Fibroblast of lung (primary cell): ENCODE measurements at places on chromosomes 3 and 15. TPM values are rescaled to one million over a fixed set of nuclear protein-coding genes. Genes with fewer than 3 reads are reported as not detected.
A peak's percentile ranks its signal among the peaks of the same experiment; 100 is the strongest.

The FBN1 gene
- polyA plus RNA-seq, result 243 and 368 TPM in 2 replicates

GRCh38 chr15:70541511-70541910 is 221.8 kb downstream of the UACA start:
- H3K4me1 ChIP-seq, result no peaks in the 10 kb centered on the region
- no peaks in the 10 kb centered on the region for H3K36me3 ChIP-seq
- H3K27me3 ChIP-seq, result peaks cover 23% of the 10 kb centered on the region
- DNase-seq, result no peak
- H3K4me3 ChIP-seq, result no peak overlapping the region

The LIPH gene
- 0.06 and 0.32 TPM in 2 replicates for polyA plus RNA-seq

The SMAD6 gene
- polyA plus RNA-seq, result 1.2 and 2.1 TPM in 2 replicates

DNA sequence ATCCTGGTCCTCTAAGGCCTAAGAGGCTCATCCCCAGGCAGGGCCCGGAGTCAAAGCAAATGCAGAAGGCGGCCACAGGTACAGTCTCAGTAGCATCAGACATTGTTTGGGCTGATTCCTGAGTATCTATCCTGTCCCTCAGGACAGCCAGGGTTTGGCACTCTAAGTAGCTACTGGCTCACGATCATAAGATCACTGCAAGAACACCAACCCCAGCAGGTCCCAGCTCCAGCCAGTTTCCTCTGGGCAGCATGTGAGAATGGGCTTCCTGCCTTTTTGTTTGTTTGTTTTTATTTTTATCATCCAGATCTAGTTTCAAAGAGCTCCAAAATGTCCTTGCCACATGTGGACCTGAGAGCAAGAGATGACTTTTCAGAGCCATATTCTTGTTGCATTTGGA is 32.7 kb downstream of the LRRFIP2 start:
- H3K4me1 ChIP-seq, result peaks cover 8% of the 10 kb centered on the region
- peaks cover 12% of the 10 kb centered on the region for H3K36me3 ChIP-seq
- DNase-seq, result no peak
- no peak overlapping the region for H3K4me3 ChIP-seq
- H3K27me3 ChIP-seq, result no peaks in the 10 kb centered on the region

DNA sequence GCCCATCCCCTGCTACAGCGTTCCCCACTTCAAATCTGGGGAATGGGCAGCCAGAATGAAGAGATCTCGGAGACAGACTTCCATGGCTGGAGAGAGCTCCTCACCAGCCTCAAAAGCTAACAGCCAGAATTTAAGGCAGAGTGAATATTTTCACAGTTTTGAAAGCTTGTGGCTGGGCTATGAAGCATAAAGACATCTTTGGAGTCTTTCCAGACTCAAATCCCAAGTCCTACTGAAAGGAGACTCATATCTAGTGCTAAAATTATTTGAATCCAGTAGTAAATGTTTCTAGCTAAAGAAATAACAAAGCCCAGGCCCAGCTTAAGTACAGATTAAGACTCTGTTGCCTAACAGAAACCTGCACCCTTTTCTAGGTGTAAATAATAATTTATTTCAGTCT is 628.4 kb upstream of the ALCAM start:
- H3K4me3 ChIP-seq, result no peak overlapping the region
- DNase-seq, result no peak
- no peaks in the 10 kb centered on the region for H3K27me3 ChIP-seq
- H3K4me1 ChIP-seq, result no peaks in the 10 kb centered on the region
- H3K27ac ChIP-seq, result no peak overlapping the region
- H3K36me3 ChIP-seq, result no peaks in the 10 kb centered on the region

The CCDC13 gene
- 0.41 and 0.43 TPM in 2 replicates for polyA plus RNA-seq

- H3K27ac ChIP-seq, result no peak overlapping the region
- H3K4me1 ChIP-seq, result no peaks in the 10 kb centered on the region
- no peak for DNase-seq
- H3K27me3 ChIP-seq, result no peaks in the 10 kb centered on the region
- no peaks in the 10 kb centered on the region for H3K36me3 ChIP-seq
Measured at GRCh38 chr3:23189187-23189586, 13.9 kb upstream of the UBE2E2 start.

The MORC1 gene
- not detected in 2 replicates for polyA plus RNA-seq

- DNase-seq, result peak; percentile 80
- H3K4me1 ChIP-seq, result no peaks in the 10 kb centered on the region
- no peak overlapping the region for H3K27ac ChIP-seq
- H3K4me3 ChIP-seq, result no peak overlapping the region
Measured at GRCh38 chr3:176584413-176585176, 612.7 kb downstream of the TBL1XR1 start.

DNA sequence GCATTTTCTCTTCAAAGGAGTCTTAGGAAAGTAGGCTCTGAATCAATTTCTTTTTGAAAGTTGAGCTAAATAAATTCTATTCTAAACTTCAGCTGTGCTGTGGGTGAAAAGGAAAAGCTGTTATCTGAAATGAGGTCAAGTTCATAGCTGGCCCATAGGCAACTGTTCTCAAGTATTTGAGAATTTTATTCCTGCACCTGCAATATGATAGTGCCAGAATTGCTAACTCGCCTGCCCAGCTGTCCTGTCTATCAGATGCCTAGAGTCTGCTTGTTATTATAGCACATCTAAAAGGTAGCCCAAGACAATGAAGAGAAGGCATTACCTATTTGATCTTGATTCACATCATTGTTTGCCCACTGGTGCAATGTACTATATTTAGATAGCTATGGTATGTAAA is 798.7 kb downstream of the DIPK2A start:
- DNase-seq, result no peak
- no peak overlapping the region for H3K27ac ChIP-seq
- H3K4me1 ChIP-seq, result no peaks in the 10 kb centered on the region
- H3K4me3 ChIP-seq, result no peak overlapping the region
- H3K27me3 ChIP-seq, result no peaks in the 10 kb centered on the region
- no peaks in the 10 kb centered on the region for H3K36me3 ChIP-seq

- H3K27ac ChIP-seq, result peak overlapping the region; percentile 58
- no peaks in the 10 kb centered on the region for H3K36me3 ChIP-seq
- H3K27me3 ChIP-seq, result peaks cover 4% of the 10 kb centered on the region
Measured at GRCh38 chr3:194871143-194871863, 185.6 kb downstream of the FAM43A start.

DNA sequence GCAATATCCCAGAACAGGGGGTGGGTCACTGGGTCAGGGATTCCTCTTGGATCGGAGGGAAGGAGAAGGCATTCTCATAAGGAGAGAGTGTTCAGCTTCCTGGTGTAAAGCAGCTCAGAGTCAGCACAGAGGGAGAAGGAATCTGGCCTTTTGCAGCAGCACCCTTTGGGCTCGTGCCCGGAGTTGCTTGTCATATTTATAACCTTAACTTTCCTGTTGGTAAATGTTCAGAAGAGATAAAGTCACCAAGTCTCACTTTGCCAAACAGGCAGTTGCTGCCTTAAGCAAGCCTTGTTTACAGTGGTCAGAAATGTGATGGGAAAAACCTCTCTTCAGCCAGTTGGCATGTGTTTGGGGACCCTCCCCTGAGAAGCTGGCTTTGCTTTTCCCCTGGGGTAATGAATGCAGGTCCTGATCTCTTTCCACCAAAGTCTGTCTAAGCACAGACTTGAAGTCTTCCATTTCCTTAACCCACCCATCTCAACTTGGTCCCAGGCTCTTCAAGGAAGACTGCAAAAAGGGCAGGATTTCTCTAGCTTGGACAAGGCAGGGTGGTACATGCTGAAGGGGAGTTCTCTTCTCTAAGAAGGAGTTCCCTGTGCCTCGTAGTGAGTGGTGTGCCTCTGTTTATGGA is 206.9 kb upstream of the BHLHE40 start:
- H3K36me3 ChIP-seq, result no peaks in the 10 kb centered on the region
- H3K27ac ChIP-seq, result no peak overlapping the region
- H3K27me3 ChIP-seq, result no peaks in the 10 kb centered on the region
- H3K4me1 ChIP-seq, result peaks cover 2% of the 10 kb centered on the region
- H3K4me3 ChIP-seq, result no peak overlapping the region

- H3K27me3 ChIP-seq, result no peaks in the 10 kb centered on the region
- H3K27ac ChIP-seq, result no peak overlapping the region
- no peaks in the 10 kb centered on the region for H3K4me1 ChIP-seq
Measured at GRCh38 chr3:67946436-67946835, 292.0 kb upstream of the SUCLG2 start.

DNA sequence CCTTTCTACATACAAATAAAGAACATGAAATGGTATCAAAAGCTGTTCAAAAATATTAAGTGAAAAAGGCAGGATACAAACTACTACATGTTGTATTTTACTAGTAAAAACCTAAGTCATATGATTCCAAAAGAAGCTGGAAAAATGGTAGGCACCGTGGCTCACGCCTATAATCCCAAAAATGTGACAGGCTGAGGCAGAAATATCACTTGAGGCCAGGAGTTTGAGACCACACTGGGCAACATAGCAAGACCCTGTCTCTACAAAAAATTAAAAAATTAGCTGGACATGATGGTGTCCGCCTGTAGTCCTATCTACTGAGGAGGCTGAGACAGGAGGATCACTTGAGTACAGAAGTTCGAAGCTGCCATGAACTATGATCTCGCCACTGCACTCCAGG is 1.7 kb downstream of the EMC7 start:
- H3K4me3 ChIP-seq, result peak overlapping the region; percentile 81
- no peak for DNase-seq
- no peaks in the 10 kb centered on the region for H3K27me3 ChIP-seq

DNA sequence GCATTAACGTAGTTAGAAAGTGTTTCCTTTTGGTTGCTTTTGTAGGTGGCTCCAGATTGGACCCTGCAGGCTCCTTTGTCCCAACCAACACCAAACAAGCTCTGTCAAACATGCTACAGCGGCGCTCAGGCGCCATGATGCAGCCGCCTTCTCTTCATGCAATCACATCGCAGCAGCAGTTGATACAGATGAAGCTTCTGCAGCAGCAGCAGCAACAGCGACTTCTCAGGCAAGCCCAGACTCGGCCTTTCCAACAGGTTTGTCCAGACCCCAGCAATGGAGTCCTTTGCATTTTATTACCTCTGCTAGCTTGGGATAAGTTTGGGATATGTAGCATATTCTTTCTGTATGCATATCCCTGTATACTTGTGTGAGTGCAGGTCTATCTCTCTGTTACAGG is 10.1 kb upstream of the P2RY12 start:
- H3K4me1 ChIP-seq, result peaks cover 4% of the 10 kb centered on the region
- no peak for DNase-seq
- no peak overlapping the region for H3K27ac ChIP-seq
- H3K27me3 ChIP-seq, result no peaks in the 10 kb centered on the region
- no peak overlapping the region for H3K4me3 ChIP-seq
- H3K36me3 ChIP-seq, result no peaks in the 10 kb centered on the region

DNA sequence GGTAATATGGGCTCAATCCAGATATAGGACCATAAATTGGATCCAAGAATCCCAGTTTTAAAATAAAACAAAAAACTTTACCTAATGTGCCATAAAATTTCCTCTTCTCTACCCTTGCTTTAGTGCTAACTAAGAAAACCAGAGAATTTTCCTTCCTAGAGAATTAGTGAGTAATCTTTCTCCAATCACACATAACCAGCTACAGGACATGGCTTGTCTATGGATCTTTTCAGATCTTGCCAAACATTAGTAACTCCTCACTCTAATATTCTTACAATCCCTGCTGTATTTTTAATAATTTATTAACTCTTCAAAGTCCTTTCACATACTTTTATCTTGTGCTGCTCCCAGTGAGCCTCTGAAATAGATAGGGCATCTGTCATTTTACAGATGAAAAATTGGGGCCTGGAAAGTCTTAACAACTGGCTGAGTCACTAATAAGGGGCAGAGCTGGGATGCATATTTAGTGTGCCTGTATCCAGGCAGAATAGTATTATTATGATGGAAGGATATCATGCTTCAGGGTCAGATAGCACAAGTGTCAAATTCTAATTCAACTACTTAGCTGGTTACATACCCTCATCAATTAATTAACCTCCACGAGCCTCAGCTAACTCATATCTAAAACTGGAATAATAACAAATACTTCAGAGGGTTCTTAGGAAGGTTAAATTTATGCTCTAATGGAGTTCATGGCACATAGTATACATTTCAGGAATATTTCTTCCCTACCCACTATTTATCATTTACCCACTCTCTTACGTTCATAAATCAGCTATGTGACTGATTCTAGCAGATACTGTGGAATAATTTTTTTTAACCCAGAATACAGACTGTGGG is 5.6 kb downstream of the ZBED2 start:
- H3K27me3 ChIP-seq, result no peaks in the 10 kb centered on the region
- no peaks in the 10 kb centered on the region for H3K36me3 ChIP-seq
- H3K4me1 ChIP-seq, result peaks cover 8% of the 10 kb centered on the region

DNA sequence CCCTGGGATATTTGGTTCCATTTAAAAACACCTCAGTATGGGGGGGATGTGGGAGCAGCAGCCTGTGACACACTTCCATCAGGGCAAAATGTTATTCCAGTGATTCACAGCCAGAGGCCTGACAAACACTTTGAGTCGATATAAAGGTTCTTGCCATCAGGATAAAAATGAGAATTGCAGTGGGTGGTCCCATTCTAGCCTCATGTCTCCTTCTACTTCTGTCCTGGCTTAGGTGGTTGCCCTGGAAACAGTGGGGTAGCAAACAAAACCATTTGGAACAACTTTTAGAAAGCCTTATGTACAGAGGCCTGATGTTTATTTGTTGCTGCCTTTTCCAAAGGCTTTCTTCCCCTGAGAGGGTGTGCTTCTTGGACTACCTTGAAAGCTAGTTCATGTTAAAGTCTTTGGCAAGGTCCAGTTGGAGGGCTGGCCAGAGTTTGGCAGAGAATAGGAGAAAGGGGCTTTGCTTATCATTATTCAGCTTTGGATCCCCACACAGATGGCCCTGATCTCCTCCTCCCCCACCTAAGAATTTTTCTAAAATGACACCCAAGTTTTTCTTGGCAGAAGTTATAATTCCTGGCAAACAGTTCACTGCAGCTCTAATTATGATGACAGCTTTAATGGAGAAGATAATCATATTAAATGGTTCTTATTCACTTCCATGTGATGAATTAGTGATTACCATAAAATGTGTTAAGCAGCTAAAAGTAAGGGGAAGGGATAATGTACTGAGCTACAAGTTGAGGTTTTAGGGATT is 84.2 kb upstream of the ZNF280D start:
- peaks cover 7% of the 10 kb centered on the region for H3K4me1 ChIP-seq
- no peak overlapping the region for H3K27ac ChIP-seq
- peak; percentile 71 for DNase-seq
- H3K27me3 ChIP-seq, result no peaks in the 10 kb centered on the region

The FRMD4B gene
- 0.47 and 0.86 TPM in 2 replicates for polyA plus RNA-seq

GRCh38 chr3:31802981-31803740 is 177.9 kb downstream of the OSBPL10 start:
- H3K36me3 ChIP-seq, result no peaks in the 10 kb centered on the region
- H3K4me1 ChIP-seq, result no peaks in the 10 kb centered on the region
- no peak overlapping the region for H3K27ac ChIP-seq
- peak; percentile 12 for DNase-seq
- no peak overlapping the region for H3K4me3 ChIP-seq
- H3K27me3 ChIP-seq, result no peaks in the 10 kb centered on the region

- H3K4me3 ChIP-seq, result no peak overlapping the region
- no peak overlapping the region for H3K27ac ChIP-seq
- peak; percentile 27 for DNase-seq
- no peaks in the 10 kb centered on the region for H3K36me3 ChIP-seq
- H3K27me3 ChIP-seq, result no peaks in the 10 kb centered on the region
Measured at GRCh38 chr3:155230382-155230781, 63.1 kb downstream of the STRIT1 start.

The ERC2 gene
- polyA plus RNA-seq, result 0.14 and 0.25 TPM in 2 replicates

GRCh38 chr15:33638453-33638852 is 327.7 kb downstream of the RYR3 start:
- no peaks in the 10 kb centered on the region for H3K36me3 ChIP-seq
- no peak for DNase-seq
- no peaks in the 10 kb centered on the region for H3K4me1 ChIP-seq
- H3K4me3 ChIP-seq, result no peak overlapping the region

- H3K27me3 ChIP-seq, result peaks cover 39% of the 10 kb centered on the region
- H3K27ac ChIP-seq, result no peak overlapping the region
- peak; percentile 28 for DNase-seq
Measured at GRCh38 chr3:42264399-42265058, 1.5 kb downstream of the CCK start.
